Vagina (tissue), 2 donors: ENCODE measurements at places on chromosomes 5 and 9.

GRCh38 chr5:83653669-83654068 lies 67.0 kb downstream of the HAPLN1 start:
- no peak for DNase-seq

GRCh38 chr9:69046723-69047122 lies 11.2 kb downstream of the FXN start:
- DNase-seq, result no peak

DNA sequence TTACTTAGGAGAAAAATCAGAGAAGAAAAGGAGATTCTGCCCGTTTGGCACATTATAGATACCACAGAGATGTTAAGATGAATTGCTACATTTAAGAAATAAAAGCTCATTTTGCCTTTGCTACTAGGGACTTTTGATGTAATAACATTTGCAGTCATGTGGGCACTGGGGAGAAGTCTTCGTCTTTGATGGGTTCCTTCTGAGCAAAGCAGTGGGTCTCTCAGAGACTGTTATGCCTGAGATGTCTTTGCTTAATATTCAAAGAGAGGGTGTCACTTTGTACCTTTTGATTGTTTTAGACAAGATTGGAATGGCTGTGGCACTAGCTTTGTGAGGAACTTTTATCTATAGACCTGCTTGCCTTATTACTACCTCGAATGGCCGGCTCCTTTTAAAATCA lies 25.0 kb downstream of the SLC25A25 start:
- no peak for DNase-seq

DNA sequence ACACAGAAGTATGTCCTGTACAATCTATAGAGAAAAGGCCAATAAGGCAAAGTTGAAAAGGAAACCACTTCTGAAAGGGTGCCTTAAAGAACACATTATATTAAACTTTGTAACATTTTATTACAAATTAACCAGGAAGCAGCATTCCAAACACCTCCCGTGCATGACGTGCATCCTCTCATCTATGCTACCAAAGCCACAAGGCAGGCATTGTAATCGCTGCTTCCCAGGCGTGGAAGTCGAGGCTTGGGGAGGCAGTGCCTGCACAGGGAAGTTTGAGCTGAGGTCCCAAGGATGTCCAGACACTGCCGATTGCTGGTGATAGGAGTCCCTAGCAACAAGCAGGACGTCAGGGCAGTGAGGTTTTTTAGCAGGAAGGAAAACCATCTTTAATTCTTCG lies 44.3 kb upstream of the BARHL1 start:
- no peak for DNase-seq
